Inflammatory macrophage treated with lipopolysaccharide for 1 hour (primary cell): ENCODE measurements at places on chromosomes 11 and 22.

DNA sequence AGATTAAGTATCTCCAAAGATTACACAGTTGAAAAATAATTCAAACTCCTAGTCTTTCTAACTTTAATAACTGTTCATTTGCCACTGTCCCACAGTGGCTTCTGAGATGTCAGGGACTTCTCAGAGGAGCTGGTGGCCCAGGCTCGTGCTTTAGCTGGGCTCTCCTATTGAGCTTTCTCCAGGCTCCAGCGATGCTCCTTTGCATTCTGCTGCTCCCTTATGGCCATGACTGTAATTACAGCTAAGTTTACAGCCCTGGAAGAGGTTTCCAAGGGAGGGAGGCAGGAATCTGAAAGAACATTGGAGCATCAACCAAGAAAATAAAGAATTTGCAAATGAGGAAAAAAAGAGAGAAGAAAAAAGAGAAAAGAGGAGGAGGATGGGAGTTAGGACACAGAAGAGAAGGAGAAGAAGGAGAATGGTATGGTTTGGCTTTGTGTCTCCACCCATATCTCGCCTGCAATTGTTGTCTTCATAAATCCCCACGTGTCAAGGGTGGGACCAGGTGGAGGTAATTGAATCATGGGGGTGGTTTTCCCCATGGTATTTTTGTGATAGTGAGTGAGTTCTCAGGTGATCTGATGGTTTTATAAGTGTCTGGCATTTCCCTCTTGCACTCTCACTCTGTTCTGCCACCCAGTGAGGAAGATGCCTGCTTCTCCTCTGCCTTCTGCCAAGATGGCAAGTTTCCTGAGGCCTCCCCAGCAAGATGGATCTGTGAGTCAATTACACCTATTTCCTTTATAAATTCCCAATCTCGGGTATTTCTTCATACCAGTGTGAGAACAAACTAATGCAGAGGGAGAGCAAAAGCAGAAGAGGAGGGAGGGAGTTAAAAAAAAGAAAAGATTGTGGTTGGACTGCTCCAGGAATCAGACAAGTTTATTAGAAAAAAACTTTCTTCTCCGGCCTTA lies 857.0 kb downstream of the KCNA4 start:
- peak; percentile 10 for DNase-seq

DNA sequence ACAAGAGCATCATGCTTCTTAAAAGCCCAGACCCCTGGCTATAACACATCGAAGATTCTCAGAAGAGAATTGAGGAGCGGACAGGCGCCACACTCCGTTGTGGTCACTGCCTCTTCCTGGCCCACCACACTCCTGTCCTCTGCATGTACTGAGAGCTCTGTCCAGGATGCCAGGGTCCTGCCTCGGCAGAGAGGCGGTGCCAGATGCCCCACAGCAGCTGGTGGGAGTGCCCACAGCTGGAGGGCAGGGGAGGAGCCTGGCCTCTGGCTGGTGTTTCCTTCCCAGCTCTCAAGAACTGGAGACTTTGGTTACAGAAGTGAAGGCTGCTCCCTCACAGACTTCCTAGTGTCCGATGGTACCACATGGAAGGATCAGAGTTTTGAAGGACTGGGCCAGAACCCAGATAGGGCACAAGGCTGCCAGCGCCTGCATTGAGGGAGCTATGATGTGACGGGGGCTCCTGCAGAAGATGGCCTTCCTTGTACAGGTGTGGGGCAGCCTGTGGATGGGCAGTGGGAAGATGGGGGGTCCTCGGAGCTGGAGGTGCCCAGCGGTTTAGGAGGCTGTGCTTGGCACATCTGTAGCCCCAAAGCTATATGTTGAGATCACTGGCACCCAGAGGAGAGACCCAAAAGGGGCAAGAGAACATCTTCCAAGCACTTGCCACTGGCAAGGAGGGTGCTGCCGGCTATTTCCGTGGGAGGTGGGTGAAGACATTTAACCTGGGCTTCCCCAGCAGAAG lies 19.4 kb downstream of the RSPH14 start:
- DNase-seq: no peak

GRCh38 chr11:70460111-70460510 lies 61.8 kb downstream of the CTTN start:
- DNase-seq: no peak

GRCh38 chr22:30667494-30668385 lies at the start of gene DUSP18:
Gene DUSP18 (minus strand): TSS chr22:30667875. CDS start chr22:30664003, 3,872 bp downstream.
- DNase-seq: peak; percentile 85

DNA sequence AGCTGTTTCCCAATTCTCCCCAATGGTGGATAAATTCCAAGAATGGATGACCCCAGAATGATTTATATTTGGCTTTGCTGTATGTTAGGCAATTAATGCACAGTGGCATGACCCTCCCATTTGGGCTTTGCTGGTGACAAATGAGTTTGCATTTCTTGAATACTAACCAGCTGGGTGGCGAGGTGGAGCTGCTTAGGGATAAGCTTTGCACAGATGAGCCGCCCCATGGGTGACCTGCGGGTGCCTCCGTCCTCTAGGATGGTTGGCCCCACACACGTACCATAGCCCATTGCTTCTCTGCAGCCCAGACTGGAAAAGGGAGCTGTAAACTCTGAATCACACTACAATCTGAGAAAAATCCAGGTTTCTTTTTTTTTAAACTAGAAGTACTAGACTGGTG lies 94.6 kb downstream of the NTM start:
- no peak for DNase-seq

DNA sequence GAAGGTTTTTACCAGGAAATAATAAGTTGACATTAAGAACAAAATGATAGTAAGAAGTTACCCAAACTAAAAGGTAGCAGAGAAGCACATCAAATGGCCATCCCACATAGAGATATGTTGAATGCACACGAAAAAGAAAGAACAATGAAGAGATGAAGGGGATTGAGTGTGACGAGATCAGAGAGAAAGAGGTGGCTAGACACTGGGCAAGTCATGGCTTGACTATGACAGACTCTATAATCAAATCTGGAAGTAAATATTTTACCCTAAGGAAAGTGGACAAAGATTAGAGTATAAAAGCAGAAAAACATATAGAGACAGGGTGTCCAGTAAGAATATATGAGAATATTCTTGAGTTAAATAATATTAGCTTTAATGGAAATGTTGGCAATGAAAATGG lies 31.4 kb downstream of the CASP12 start:
- no peak for DNase-seq

DNA sequence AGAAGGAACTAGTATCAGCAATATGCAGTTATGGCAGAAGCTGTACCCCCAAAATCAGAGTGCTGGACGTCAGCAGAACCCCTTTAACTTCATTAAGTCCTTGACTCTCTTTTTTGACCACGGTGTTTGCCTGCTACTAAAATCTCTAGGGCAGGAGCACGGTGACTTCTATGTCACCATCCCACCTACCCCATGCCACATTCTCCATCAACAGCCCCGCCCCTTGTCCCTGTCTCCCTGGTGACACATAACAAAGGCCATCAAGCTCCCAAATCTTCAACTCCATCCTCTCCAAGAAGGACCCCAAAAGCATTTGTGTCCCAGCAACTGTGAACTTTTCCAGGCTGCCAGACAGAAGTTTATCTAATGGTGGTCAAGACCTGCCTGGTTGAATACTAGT lies 894 bp downstream of the ADA2 start:
- no peak for DNase-seq

- DNase-seq: no peak
These were observed 212.5 kb downstream of the TBC1D22A start for GRCh38 chr22:46974631-46975585.

DNA sequence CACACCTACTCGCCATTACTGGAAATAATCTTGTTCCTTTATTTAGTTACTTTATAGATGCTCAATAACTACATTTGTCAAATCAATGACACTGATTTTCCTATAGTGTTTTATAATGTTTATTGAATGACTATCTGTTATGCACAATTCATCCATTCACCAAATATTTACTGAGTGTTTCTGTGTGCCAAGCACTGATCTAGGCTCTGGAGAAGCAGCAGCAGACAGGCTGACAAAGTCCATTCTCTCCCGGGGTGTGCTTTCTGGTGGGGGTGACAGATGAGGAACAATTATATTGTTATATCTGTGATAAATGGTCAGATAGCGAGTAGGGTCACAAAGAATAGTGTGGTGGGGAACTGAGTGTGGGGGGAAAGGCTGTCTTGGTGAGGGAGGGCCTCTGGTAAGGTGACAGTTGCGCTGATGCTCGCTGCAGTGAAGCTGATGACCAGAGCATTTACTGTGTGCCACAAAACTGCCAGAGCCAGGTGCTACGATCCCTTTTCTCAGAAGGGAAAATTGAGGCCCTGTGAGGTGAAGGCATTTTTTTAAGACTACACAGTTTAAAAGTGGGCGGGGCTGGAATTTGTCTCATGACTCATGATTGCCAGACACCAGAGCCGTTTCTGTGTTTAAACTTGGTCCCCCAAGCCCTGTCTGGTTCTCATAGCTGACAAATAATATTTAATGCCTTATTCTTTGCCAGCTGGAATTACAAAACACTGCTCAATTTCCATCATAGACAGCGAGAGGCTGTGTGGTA lies 10.2 kb downstream of the PACS1 start:
- DNase-seq: peak; percentile 52

- DNase-seq: no peak
These were observed 326.1 kb upstream of the NCAM1 start for GRCh38 chr11:112634995-112635737.

DNA sequence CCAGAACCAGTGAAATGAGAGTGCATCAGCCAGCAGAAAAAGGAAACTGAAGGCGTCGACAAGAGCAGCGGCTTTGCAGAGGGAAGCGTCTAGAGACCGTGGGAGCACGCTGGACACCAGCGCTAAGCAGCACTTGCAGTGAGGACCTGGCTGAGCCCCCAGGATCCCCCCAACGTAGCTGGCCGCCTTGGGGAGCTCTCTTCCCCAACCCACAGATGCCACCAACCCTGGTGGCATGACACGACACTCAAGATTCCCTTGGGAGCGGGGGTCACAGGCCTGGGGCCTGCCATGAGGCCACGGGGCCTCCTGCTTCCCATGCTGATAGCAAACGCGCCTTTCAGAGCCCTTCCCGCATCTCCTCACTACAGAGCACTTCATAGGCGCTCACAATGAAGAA lies 13.4 kb upstream of the TESMIN start:
- DNase-seq: no peak

DNA sequence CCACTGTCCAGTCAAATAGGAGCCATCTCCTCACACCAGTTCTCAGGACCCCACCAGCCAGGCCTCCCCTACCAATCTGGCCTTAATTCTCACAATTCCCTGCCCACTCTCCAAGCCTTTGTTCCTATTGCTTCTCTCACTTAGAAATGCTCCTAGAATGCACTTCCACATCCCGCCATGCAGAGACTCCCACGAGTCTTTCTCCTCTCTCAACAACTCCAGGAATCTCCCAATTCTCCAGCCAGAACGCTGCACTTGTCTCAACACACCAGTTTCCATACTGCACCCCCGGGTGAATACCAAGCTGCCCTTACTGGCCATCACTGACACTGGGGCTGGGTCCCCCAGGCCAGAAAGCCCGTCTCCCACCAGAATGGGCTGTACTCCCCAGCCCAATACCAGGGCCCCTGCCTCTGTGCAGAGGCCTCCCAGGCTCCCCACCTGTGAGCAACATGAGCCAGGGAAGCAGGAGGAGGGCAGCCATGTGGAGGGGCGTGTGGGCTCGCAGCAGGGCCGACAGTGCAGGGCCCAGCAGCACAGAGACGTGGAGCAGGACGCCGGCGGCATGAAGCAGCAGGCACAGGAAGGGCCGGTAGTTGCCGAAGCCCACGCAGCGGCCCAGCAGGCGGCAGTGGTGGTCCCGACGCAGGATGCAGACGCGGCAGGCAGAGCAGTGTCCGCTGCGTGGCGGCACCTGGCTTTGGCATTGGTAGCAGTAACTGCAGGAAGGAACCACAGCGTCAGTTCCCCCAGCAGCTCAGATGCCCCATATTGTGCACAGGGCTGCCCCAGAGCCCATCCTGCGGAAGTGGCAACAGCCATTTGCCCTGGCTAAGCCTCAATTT lies 2.4 kb downstream of the ZDHHC24 start:
- peak; percentile 8 for DNase-seq

DNA sequence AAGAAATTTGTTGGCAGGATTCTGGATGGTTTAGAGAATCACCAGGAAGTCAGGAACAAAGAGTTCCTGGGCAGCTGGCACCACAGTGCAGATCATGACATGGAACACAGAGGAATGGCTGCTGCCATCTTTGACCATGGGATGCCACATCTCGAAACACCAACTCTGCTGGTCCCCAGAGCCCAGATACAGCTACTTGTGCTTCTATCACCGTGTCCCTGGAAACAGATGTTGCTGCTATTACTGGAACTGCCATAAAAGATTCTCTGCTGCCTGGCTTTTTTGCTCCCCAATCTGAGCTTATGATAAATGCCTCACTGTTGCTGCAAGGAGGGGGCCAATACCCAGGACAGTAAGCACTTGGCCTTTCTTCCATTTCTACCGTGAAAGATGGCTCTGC lies 185.2 kb downstream of the CSNK2A3 start:
- DNase-seq: no peak

DNA sequence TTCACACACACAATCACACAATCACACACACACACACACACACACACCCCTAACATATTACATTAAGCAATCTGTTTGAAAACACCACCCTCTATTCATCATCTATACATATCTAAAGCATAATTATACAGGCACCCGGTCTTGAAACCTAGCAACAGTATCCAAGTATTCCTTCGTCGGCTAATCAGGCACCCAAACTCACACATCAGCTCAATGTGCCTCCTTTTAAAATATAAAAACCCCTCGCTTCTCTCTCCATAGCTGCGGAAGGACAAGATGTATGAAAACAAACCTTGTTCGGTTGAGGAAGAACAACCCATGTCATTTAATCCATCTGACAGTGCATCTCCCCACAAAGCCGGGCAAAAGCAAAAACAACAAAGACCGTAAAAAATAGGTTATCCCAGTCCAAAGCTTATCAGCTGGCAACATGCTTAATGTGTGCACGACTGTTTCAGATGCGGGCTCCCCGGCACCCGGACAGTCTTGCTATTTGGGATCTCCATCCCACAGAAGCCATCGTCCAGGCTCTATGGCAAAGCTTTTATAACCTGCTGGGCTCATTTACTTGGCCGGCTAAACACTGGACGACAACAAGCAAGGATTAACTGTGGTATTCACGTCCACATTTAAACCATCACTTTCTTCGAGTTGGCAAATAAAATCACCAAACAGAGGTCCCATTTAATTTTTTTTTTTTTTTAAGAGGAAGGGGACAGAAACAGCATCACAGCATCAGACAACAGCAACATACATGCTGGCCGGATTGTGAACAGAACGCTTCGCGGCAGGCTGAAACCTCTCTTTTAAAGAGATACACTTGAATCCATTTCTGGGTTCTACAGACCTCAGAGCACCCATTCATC lies 365.5 kb downstream of the SHANK2 start:
- no peak for DNase-seq

GRCh38 chr11:79547256-79547655 lies 106.4 kb upstream of the TENM4 start:
- no peak for DNase-seq

DNA sequence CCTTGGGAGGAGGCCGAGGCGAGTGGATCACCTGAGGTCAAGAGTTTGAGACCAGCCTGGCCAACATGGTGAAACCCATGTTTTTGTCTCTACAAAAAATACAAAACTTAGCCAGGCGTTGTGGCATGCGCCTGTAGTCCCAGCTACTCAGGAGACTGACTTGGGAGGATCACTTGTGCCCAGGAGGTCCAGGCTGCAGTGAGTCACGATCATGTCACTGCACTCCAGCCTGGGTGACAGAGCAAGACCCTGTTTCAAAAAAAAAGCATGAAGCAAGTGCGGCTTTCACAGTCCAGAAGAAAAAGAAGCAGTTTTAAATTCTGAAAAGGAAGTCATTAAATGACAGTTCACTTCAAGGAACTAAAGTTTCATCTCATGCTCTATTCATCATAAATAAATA lies 7.1 kb upstream of the LTO1 start:
- DNase-seq: no peak
